Stimulated activated CD8-positive, alpha-beta memory T cell treated with anti-CD3 and anti-CD28 coated beads, Interleukin-15, amount 100 ng/mL, for 24 hours (primary cell): ENCODE measurements at places on chromosomes 7 and 10.

DNA sequence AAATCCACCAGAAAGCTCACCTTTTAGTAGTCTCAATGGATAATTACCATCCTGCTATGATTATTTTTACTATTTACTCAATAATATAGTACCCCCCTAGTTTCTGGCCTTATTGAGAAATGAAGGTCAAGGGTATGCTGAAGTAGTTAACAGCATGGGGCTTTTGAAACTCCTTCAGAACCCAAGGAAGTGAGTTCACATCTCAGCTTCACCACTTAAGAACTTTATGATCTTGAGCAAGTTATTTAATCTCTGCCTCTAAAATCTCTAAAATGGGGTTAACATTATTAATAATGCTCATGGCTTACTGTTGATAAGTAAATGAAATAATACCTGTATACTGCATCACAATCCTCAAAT, 5.8 kb downstream of the MTPN start:
- no peak for DNase-seq

GRCh38 chr7:51706851-51707250, 390.2 kb upstream of the COBL start:
- DNase-seq, result no peak

GRCh38 chr7:50265968-50266634, 38.4 kb upstream of the IKZF1 start:
- DNase-seq, result no peak

- no peak for DNase-seq
These were observed 613 bp downstream of the MAPK8 start for GRCh38 chr10:48306870-48307710.

- no peak for DNase-seq
These were observed 98.1 kb downstream of the C10orf105 start for GRCh38 chr10:71621231-71622153.

- DNase-seq, result no peak
These were observed 132.4 kb downstream of the CDK14 start for GRCh38 chr7:90728568-90728967.

GRCh38 chr7:26843705-26844104, 20.7 kb downstream of the SKAP2 start:
- no peak for DNase-seq

- no peak for DNase-seq
These were observed 88.1 kb upstream of the IFRD1 start for GRCh38 chr7:112362053-112362650.

- no peak for DNase-seq
These were observed 171.0 kb downstream of the SND1 start for GRCh38 chr7:127822822-127823508.

- no peak for DNase-seq
These were observed 30.0 kb downstream of the GPR141 start for GRCh38 chr7:37713613-37714012.

GRCh38 chr7:42924223-42924838, 7.6 kb downstream of the PSMA2 start:
- no peak for DNase-seq

DNA sequence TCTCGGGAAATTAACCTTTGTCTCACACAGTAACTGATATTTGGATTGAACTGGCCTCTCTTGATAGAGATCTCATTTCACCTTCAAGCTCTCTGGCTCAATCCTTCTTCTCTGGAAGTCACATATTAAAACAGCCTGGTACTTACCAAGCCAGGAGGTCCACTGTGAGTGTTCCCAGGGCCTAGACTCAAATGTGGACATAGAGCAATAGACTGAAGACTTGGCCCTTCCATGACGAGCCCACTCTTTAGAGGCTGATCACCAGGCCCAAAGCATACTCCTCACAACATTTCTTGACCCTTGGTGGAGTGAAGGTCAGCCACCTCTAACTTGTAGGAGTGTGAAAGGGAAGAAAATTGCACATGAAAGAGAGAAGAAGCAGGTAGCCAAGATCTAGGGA, 38.5 kb downstream of the COL1A2 start:
- DNase-seq, result no peak
